ENCODE measurements at places on chromosomes 7 and 10.

DNA sequence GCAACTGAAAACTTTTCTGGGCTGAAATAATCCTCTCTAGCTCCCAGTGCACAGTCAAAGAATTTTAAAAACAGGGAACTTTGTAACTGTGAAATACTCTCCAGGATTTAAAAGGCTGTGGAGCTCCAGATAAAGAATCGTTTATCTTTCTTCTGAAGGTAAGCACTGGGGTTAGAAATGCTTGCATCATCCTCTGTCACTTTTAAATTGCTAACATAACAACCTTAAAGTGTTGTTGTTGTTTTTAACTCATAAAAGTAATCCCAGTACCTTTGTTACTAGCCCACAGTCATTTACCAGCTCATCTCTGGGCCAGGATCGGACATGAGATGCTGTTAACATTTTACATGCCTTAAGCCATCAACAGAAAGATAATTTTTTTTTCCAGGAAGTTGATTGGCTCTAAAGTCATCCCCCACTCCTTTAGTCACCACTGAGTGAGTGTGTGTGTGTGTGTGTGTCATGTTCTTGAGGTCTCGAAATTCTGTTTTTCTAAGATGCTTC, at the start of gene SLC39A12:
Gene SLC39A12 (plus strand): TSS at position 51 of the 504 bp plus-strand sequence. CDS start 1,359 bp downstream, outside the sequence.
- DNase-seq: no peak

DNA sequence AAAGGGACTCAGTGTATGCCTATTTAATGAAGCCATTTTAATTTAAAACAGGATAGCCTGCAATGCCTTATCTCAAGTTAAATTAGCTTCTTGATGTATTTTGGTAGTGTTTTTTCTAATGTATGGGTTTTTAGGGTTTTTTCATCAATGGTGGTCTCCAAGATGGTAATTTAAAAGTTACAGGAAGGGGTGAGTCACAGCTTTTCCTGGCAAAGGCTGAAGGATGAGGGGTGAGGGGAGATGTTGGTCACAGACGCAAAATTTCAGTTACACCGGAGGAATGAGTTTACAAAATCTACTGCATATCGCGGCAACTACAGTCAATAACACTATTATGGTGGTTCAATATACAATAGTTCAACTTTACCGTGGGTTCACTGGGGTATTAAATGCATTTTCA, 31.6 kb downstream of the CCDC3 start:
- DNase-seq: no peak

DNA sequence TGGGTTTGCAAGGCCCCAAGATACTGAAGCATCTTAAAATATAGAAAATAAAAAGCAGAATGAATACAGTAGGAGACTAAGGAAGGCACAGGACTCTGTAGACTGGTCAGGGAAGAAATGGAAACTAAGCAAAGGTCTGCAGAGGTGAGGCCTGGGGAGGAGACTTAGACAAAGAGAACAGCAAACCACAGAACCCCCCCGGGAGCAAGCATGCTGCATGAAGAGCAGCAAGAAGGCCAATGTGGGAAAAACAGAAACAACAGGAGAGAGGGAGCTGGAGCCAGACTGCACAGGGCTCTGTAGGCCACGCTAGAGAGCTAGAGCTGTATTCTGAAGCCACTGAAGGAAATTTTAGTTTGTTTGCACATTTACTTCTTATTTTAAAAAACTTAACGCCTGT, 45.7 kb upstream of the ARID5B start:
- DNase-seq: no peak

GRCh38 chr7:144588559-144589051, 185.1 kb upstream of the NOBOX start:
- DNase-seq: no peak

DNA sequence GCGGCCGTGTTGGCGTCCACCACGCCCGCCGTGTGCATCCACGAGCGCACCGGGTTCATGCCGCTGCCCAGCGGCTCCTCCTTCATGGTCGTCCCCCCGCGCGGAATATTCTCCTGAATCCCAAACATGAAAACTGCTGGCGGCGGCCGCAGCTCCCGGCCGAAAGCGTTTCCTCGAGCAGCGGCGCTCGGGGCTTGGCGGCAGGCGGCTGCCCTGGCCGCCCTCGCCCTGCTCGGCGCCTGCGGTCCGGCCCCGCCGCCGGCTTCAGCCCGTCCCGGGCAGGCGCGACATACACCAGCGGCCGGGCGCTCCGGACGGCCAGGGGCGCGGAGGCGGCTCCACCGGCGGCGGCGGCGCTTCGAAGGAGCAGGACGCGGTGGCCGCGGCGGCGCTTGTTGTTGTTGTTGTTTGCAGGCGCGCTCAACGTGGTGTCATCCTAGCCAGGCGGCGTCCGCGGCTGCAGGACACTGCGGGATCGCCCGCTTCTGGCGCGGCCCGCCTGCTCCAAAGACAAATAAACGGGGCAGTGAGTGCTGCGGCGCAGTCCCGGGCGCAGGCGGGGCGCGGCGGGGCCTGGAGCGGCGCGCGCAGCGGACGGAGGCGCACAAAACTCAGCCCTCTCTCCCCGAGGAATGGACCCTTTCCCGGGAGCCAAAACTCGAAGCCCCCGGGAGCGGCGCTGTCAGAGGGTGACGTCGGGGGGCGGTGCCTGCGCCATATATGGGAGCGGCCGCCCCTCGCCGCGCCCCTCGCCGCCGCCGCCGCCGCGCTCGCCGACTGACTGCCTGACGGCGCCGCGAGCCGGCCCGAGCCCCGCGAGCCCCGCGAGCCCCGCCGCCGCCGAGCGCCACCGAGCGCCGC, at the start of gene EBF3:
Gene EBF3 (minus strand): TSS at position 634 of the 861 bp plus-strand sequence. CDS start 506 bp downstream, at position 128.
- DNase-seq: no peak

- no peak for DNase-seq
Measured at GRCh38 chr7:293681-294439, 3.9 kb downstream of the FOXL3 start.

- DNase-seq: no peak
Measured at GRCh38 chr10:104433669-104434068, 80.0 kb downstream of the CFAP58 start.

GRCh38 chr10:44004913-44005787, 356.5 kb upstream of the ZNF32 start:
- DNase-seq: no peak

DNA sequence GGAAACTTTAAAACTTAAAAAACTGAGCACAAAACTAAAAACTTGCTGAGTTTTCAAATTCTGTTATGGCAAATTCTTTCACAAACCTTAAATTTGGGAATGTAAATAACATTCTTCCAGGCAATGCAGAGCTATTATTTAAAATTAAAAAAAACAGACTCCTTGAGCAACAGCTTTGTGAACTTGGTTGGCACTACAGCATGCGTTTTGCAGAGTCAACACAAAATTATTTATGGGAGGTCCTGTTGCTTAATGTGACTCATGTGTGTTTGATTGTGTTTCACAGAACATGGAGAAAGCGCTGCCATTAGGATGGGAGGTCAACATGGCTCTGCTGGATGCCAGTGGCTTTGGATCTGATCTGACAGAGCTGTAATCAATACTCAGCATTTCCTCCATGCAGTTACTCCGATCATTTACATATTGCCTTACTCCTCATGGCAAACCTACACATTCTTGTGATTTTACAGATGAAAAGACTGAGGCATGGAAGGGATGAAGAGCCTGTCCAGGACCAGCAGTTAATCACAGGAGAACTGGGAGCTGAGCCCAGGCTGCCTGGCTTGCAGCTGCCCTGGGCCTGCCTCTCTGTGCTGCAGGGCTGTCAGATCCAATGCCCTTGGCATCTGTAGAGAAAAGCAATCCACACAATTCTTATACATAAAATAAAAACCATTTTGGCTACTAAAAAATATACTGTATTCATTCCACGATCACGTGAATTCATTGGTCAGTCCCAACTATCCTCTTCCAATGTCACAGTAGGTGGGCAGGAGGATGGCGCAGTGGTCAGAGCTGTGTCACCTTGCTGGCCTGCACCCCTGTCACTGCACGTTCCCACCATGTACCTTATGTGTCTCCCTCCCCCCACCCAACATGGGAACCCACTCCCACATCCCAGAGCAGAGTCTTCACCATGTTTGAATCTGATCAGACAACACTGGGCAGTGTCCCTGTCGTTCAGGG, 200.9 kb downstream of the CXCL12 start:
- DNase-seq: no peak

- no peak for DNase-seq
Measured at GRCh38 chr10:11918384-11918783, 95.2 kb downstream of the PROSER2 start.

GRCh38 chr10:97686301-97686961, 610 bp downstream of the AVPI1 start:
- no peak for DNase-seq

DNA sequence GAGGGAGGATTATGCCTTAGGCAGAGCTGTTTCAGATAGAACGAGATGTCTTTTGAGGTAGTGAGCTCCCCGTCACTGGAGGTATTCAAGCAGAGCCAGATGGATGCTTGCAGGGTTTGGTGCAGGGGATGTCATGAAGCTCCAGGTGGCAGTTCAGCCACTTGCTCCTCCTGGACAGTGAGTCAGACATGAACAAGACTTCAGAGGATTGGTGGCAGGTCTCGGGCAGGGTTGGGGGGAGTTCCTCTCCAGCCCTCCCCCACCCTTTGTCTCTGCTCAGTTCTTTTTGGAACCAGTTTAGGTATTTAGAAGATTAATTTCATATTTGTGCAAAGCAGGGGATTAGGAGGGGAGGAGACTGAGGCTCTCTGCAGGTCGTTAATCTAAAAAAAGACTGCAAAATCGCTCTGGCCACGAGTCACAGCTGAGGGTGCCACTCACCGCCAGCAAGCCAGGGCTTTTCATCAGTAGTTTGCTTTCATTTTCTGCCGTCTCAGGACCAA, 21.5 kb upstream of the MYL10 start:
- no peak for DNase-seq

DNA sequence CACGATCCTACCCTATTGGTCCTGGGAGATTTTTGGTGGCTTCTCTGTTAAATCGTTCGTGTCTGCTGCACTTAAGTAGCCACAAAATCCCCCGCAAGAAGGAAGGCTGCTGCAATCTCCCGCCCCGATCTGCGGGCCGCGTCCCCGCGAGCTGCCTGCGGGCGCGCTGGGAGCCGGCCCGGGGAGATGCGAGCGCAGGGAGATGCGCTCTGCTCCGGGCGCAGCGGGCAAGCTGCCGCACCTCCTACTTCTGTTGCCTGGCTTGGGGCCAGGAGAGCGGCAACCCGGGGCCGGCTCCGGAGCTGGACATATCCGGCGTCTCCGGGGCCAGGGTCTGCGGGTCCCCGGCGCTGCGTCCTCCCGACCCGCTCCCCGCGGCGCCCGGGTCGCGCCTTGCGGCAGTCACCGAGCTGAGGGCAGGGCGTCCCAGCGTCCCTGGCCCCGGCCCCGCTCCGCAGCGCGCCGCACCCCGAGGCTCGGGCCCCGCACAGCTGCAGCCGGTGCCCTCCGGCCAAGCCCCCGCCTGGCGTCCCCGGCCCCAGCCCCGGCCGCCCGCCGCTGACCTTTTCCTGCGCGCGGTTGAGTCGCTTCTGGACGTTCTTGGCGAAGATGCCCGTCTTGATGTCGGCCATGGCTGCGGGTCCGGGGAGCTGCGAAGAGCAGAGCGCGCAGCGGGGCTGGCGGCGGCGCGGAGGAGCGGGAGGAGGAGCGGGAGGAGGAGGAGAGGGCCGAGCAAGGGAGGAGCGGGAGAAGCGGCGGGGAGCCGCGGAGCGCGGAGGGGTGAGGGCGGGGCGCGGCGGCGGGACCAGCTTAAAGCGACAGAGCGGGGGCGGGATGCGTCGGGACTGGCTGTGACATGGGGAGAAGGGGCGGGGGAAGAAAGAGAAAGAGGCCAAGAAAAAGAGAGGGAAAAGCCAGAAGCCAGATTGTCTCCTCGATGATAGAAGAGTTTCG, at the start of gene AMPH:
Gene AMPH (minus strand): TSS at position 654 of the 954 bp plus-strand sequence. CDS start 22 bp downstream, at position 632.
- DNase-seq: no peak

DNA sequence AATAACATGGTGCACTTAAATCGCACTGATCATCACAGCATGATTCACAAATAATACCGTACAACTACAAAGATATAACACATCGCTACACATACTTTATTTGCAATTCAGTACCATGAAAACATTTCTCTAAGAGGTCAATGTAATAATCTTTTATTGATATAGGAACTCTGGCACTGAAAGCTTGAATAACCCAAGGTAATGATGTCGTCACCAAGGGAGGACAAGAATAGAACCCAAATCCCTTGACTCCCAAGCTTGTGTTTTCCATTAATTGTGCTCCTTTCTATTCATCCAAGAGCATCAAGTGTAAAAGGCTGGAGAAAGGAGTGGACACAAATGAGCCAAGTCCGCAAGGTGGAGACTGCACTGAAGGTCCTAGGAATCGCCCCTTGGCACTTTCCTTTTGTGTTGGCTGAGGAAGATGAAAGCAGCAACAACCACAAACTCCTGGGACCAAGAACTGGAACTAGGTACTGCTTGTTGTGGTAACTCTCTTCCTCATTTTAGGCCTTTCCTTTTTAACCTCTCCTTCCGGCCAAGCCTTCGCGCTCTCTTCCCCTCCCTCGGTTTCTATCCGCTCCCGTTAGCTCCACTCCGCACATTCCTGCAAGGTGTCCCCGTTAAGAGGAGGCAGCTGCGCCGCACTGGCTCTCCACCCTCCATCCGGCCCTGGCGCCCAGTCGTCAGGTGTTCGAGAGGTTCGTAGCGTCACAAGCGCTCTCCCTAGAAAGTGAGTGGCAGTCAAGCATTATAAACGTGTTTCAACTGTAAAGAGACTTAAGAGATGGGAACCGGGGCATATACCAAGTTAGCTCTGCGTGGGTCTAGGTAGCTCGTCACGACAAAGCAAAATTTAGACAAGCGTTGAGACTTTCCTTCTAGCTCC, 1.0 kb upstream of the CBLL1 start:
- peak; percentile 88 for DNase-seq

DNA sequence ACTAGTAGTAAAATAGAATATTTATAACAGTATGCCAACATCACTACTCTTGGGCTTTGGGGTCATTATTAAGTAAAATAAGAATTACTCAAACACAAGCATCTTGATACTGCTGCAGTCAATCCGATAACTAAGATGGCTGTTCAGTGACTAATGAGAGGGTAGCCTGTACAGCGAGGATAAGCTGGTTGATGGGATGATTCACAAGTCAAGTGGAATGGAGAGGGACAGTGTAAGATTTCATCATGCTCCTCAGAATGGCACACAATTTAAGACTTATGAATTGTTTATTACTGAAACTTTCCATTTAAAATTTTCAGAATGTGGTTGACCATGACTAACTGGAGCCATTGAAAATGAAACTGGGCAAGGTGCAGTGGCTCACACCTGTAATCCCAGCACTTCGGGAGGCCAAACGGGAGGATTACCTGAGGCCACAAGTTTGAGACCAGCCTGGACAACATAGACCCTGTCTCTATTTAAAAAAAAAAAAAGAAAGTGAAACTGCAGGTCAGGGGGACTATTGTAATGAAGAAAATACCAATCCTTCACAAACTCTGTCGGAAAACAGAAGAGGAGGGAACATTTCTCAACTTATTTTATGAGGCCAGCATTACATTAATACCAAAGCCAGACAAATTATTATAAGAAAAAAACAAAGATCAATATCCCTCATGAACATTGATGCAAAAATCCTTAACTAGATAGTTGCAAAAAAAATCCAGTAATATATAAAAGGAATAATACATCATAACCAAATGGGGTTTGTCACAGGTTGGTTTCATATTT, 11.2 kb downstream of the AVL9 start:
- no peak for DNase-seq

DNA sequence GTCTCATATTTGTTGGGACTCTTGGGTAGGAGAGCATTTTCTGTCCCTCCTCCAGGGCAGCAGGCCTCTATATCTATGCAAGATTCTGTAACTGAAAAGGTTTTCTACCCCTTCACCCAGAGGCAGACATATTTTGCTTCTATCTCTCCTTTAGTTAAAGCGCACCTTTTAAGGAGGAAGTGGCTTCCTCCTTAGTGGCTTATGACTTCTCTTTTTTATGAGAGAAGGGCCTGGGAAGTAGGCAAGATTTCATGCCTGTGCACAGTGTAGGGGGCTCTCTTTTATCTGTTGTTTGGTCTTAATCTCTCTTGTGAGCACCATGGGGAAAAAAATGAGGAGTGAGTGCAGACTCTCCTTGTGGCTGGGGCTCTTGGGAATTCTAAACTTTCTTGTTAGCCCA, 122.1 kb downstream of the LRMDA start:
- no peak for DNase-seq

Data from SIG-M5 (cell line).